ENCODE measurements at places on chromosomes 2 and 18.

DNA sequence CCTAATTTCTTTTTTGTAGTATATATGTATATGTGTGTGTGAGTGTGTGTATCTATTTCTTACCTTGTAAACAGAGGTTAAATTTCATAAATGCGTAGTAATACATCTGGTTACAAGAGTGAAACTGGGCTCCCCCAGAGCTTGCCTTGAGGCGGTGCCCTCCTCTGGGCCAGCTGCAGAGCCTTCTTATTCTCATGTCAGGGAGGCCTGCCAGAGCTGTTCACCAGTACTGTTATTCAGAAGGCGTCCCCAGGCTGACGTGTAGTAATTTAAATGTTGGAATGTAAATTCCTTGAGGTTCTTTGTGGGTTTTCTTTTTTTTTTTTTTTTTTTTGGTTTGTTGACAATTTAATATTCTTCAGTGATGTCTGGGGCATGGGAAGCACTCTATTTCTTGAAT is 11.2 kb downstream of the COPS8 start:
- DNase-seq = no peak

DNA sequence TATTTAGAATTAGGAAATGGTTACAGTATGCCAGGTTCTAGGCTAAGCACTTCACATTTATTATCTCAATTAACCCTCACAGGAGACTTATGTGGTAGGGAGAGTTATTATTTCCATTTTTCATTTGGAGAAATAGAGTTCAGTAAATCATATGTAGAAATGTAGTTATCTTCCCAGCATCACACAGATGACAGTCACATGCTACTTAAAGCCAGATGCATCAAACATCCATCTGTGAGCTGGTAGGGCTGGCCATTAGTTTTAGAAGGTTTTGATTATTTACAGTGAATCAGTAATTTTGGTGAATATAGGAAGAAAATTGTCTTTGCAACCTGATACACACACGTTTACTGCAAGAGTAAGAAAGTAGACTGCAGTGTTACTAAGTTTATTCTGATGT is 97.9 kb downstream of the RIT2 start:
- no peak for DNase-seq

GRCh38 chr2:45307147-45307546 is 297.9 kb upstream of the SIX2 start:
- no peak for DNase-seq

DNA sequence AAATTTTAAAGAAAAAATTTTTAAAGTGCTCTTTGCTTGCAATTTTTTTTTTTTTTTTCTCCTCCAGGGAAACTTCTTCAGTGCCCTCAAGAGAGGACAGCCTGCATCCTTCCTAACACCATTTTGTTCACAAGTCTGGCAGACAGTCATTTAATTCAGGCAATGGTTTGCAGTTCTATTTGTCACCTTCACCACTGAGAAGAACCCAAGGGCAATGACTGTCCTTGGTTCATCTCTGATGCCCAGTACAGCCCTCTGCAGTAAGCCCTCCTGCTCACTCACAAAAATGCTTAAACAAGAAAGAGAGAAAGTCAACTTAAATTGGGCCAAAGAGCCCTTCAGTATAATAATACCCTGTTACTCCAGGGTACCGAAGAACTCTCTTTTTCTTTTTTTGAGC is 52.4 kb downstream of the TGFA start:
- no peak for DNase-seq

GRCh38 chr2:348361-348916 is 60.5 kb upstream of the ALKAL2 start:
- DNase-seq = no peak

DNA sequence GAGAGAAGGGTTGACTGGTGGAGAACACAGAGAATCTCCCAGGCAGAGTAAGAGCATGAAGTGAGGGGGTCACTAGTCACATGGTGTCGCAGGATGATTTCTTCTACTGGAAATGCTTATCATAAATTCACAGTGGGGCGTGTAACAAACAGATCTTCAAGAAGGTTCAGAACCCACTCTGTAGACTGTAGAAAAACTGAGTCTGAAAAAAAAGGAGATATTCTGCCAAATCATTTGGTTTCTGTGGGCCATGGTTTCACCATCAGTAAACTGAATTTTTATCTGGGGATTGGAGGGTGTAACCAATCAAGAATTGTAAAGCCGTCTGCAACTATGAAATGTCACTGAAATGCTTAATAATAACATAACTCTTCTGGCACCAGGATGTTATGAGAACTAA is 15.0 kb downstream of the TPGS2 start:
- DNase-seq = no peak

DNA sequence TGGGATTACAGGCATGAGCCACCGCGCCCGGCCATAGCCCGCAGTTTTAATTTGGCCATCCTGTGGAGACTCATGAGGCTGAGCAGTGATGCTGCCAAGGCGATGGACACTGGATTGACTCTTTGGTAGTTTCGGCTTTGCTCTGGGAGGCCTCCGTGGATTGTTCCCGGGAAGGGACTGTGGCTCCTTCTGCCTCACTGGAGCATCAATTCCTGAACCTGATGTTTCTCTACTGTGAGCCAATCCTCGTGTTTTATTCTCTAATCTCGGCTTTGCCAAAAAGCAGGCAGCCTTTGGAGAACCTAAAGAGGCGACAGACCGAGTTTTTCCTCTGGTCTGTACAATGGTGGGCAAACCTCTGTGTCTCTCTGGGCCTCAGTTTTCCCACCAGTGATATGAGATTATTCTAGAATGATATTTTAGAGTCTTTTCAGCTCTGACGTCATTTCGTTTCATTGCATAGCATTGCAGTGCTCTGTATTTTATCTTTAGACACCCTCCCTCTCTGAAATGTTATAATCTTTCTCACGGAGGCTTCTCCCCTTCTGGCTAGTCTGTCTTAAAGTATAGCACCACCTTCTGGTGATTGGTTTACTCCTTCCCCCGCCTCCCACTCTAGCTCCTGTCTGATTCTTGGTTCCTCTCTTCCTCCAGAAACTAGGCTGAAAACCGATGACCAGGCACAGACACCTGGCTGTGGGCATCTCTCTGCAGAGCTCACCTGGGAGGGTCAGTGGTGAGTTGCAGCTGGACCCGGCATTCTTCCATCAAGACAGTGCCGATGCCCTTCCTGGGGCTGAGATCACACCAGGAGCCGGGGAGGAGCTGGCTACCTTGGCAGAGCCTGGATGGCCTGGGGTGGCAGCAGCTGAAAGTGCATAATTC is 341.3 kb downstream of the MYCN start:
- DNase-seq = no peak

- DNase-seq = no peak
Measured at GRCh38 chr2:23703583-23704385, 223.1 kb downstream of the ATAD2B start.

- DNase-seq = no peak
Measured at GRCh38 chr2:86020984-86021383, 84.7 kb downstream of the POLR1A start.

DNA sequence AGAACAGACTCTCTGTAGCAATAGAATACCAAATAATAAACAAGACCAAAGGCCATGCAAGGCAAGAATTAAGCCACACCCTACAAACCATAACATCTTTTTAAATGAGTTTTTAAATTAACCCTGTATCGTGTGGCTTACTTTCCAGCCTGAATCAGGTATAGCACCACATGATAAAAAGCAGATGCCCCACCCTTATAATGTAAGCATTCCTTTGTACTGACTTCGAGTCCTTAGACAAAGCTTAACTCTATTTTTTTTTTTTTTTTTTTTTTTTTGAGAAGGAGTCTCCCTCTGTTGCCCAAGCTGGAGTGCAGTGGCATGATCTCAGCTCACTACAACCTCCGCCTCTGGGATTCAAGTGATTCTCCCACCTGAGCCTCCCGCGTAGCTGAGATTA is 1.7 kb upstream of the C2orf42 start:
- no peak for DNase-seq

GRCh38 chr2:88827821-88828220 is 136.3 kb downstream of the RPIA start:
- DNase-seq = no peak

DNA sequence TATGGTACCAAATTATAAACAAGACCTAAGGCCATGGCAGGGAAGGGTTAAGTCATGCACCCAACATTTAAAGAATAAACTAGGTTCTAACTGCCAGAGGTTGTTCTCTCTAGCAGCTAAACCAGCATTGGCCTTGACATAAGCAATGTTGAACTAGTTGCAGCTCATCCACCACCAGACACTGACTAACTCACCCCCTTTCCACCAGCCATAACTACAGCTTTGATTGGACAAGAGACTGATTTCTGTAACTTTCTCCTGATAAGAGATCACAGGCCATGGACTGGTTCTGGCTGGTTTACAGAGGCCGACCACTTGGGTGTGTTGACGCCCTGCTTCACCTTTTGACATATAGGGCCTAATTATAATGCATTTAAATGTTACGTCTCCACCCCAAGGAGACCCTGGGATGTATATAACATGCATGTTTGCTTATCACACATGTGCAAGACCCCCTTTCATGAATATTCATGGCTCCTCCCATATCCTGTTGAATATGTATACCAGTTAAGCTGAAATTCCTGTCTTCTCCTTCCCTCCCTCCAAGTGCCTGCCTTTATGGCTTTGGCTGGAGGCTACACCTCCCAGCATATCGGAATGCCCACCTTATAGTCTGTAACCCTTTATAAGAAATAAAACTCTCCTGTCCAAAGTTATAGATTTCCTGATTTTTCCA is 75.9 kb downstream of the MRPS9 start:
- no peak for DNase-seq

GRCh38 chr2:45049569-45050336 is 40.5 kb upstream of the SIX2 start:
- no peak for DNase-seq

DNA sequence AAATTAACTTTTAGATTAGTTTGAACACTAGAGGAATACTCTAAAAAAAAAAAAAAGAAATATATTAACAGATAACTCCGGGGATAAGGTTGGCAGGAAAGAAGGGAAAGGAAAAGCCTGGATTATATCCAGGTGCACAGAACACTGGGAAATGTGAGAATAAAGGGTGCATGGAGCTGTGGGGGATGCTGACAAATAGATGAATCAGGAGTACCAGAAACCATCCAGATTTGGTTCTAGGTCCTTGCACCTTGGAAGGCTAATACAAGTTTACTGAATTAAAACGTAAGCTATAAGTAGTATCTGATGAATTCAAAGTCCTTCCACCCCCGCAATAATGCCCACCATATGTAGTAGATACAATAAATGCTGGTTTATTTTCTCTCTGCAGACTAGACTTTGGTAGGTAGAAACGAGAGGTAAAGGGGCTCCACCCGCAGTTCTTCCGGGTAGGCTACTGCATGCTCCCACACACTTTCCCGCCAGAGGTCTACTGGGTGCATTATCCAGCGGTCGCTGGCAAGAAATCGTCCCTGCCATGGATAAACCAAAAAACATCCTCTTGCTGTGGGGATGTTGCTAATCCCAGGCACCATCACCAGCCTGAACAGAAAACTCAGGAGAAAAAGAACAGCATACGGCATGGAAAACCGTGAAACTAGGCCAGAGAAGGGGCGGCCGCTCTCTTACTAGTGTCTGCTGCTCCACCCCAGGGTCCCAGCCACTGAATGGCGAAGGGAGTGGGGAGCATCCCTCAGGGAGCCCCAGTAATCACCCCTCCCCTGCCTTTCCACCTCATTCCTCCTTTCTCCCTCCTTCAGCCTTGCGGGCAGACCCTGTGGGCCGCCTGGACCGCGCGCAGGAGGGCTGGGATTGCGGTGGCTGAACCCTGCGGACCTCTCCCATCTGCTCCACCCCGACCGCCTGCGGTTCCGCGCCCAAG is 1.5 kb downstream of the CNRIP1 start:
- DNase-seq = no peak

DNA sequence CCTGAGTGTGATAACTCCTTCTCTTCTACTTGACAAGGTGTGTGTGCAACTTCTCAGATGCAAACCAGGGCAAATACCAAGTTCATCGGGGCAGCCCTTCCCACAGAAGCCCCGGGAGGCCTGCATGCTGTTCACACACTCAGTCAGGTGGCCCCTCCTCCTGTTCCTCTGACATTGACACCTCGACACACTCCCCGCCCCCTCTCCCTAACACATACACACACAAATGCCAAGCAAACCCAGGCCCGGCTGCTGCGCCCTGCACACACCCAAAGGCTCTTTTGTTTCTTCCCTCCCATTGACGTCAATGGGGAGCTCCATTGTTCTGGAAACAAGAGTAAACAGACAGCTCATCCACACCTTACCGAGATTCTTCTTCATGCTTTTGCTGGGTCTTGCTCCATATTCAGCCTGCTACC is 1.7 kb upstream of the PER2 start:
- no peak for DNase-seq

DNA sequence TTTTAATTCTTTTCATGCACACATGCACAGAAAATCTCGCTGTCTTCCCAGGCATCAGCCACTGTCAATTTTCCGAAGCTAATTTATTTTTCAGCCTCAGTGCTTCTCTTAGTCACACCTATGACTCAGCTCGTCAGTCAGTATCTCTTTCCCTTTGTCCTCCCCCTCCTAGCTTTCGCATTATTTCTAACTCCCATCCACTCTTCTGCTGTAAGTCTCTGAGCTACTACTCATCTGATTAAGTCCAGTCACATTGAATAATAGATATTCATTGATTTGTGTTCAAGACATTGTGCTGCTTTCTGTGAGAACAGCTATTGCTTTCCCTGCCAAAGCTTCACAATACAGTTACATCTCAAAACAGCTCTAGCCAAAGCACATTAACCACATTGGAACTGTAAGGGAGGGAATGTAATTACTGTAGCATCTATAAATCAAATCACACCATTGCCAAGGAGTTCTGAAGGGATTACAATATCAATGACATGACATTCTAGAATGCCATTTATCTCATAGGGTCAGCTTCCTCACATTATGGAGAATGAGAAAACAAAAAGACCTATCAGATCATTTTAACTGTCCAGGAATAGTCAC is 89.4 kb downstream of the SCN3A start:
- no peak for DNase-seq

DNA sequence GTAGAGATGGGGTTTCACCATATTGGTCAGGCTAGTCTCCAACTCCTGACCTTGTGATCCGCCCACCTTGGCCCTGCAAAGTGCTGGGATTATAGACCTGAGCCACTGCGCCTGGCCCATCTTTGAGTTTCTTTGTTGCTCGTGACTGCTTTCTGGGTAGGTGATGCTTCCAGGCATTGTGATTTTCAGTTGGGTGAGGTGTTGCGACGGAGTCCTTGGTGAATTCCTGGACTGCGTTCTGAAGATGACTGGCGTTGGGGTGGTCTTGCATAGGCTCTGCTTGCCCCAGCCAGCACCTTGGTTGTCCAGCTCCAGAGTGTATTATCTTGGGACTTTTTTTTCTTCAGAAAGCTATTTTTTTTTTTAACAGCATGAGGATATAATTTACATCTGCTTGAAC is 103.4 kb downstream of the DCDC2C start:
- no peak for DNase-seq

- no peak for DNase-seq
Measured at GRCh38 chr2:7071154-7071553, 153.9 kb downstream of the RNF144A start.
